ENCODE measurements at places on chromosomes 16 and 17.
A peak's percentile ranks its signal among the peaks of the same experiment; 100 is the strongest.

DNA sequence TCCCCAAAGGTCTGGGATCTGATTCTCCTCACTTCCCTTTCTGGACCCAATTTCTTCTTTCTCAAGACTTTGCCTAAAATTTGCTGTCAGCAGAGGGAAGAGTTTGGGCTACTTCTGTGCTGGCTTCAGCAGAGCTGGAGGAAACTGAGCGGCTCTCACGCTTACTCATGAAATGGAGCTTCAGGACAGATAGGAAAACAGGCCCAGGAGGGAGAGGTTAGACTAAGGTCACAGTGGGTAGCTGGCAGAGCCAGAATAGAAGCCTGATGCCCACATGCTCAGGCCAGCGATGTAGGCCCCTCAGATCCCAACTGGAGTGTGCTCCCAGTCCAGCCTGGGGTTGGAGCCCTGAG, 593 bp downstream of the SLC38A7 start:
- DNase-seq, result peak; percentile 18

DNA sequence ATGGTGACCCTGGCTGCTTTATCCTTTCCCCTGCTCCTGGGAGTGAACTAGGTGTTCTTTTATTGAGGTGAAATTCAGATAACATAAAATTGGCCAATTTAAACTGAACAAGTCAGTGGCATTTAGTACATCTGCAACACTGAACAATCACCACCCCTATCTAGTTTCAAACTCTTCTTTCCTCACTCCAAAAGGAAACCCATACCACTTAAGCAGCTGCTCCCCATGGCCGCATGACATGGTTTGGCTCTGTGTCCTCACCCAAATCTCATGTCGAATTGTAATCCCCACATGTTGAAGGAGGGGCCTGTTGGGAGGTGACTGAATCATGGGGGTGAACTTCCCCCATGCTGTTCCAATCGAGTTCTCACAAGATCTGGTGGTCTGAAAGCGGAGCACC, 154.1 kb downstream of the STX8 start:
- no peak for DNase-seq

DNA sequence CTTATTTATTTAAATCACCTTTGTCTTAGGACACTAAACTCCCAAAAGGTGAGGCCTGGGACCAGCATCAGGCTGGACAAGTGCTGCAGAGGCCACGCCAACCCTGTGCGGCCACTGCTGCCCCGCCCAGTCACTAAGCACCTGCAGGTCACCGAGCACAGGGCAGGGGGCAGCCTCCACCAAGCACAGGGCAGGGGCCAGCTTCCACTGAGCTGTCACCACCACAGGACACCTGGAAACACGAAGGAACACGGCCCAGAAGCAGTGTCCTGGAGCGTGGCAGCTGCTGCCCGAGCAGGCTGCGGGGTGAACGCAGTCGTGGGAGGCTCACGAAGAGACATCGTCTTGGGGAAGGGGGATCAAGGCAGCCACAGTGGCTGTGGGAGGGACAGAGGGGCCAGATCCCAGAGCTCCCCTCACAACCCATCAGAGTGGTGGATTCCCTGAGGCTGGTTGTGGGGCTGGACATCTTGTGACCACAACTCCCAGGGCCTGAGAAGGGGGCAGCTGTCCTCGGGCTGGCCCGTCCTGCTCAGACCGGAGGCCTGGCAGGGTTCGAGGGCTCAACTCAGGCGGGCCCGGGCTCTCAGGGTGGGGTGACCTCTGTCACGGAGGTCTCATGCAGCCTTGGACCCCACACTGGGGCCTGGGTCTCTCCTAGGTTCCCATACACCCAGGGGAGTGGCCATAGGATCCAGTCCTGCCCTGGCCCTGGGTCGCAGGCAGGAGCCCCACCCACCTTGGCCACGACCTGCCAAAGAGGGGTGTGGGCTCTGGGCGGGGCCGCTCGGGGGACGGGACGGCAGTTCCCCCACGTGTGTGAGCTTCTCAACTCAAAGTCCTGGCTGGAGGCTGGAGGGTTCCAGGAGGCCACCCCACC, 18.7 kb downstream of the RAB40B start:
- DNase-seq, result no peak

DNA sequence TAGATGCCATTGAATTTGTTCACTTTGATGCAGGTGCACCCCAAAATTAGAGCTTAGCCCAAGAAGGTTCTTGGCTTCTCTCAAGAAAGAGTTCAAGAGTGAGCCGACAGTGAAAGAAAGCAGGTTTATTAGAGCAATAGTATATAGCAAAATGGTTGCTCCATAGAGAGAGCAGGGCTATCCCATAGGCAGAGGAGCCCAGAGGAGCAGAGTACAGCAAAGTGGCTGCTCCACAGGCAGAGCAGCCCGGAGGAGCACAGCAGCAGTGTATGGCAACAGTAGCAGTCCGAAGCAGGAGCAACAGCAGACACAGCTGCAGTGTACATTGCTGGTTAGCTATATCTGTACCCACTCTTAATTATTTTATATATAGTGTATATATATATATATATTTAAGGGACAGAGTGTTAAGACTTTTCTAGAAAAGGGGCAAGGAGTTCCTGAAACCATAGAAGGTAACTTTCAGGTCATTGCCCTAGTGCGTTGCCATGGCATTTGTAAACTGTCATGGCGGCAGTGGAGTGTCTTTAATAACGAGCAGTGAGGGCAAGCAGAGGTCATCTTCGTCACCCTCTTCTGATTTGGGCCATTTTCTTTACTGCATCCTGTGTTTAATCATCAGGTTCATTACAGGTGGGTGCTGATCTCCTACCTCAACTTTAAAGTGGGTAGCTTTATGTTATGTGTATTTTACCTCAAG, 222.7 kb downstream of the CYB561 start:
- DNase-seq, result no peak

DNA sequence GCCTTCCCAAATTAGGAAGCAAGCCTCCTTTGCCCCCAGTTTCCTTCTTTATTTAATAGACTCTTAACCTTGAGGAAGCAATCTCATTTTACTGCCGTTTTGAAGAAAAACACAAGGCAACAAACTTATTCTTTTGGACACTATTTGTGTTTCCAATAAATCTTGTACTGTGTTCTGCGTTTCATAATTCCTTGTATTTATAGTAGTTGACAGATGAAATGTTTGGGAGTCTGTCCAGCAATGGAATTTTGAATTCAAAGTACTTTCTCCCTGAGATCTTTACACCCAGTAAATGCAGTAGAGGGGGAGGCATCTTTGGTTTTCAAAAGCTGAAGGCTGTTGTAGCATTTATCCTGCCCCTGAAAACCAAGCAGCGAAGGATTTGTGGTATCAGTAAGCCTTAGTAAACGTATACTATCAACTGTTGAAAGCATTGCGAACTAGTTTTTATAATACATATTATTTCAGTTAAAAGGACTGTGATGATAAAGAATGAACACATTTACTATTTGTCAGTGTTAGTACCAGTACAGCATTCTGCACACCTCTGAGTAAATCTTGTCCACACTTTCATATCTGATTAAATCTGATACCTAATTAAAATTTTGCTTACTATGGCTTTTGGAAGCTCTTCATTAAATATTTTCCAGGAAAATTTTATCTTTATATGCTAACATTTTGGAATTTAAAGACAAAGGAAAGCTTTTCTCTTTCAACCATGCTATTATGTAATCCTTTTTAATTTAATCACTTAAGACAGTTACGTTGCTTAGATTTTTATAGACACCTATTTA, 83.1 kb downstream of the TNRC6C start:
- DNase-seq, result no peak

GRCh38 chr16:9077091-9077809, 14.2 kb upstream of the HAPSTR1 start:
- DNase-seq, result peak; percentile 53

DNA sequence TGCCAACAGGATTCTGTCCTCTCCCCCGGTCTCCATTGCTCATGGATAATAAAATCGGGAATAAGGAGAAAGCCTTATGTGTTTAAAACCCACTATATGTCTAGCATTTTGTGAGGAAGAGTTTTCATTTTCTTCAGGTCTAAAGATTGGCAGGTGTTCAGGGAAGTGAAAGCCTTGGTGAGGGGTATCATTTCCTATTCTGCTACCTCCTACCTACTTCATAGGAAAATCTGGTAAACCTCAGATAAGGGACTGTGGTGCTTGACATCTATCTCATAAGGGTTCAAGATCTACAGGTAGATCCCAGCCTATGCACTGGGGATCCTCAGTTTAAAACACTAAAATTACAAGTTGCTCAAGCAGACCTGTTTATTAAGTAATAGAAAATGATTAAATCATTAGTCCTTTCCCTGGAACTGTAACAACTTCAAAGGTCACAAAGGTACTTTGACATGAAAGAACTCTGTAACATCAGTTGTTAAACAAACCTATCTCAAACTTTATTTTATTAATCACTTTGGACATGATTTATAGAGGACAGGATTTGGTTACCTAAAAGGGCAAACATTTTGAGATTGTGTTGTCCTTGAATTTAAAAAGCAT, 6.5 kb downstream of the MOSMO start:
- DNase-seq, result no peak

All from HTR-8/SVneo (cell line).